ENCODE measurements at places on chromosomes 3 and 15.

GRCh38 chr3:134483195-134483900 is 2.4 kb downstream of the ANAPC13 start:
- DNase-seq: no peak

DNA sequence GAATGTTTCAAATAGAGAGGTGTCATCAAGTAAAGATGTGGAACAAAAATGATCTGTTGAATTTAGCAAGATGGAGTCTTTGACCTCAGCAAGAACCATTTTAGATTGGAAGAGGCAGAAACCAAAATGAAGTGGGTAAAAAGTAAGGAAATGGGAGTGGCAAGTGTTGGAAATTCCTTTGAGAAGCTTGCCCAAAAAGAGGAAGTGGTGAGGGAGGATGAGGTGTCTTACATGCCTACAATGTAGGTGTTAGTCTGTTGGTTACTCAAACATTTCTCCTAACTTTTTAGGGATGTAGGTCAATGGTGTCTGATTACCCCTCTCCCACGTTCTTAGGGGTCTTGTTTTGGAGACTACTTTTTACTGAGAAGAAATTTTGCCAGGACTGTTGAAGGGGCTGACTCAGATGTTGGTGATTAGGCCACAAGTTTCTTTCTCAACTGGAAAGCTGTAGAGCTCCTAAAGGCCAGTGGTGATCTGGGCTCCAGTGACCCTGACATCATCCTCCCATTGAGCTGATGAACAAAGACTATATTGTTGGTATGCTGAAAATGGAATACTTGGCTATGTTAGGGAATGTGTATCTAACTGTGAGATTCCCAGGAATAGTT is 5.1 kb downstream of the PPP2R3A start:
- DNase-seq: peak; percentile 91

DNA sequence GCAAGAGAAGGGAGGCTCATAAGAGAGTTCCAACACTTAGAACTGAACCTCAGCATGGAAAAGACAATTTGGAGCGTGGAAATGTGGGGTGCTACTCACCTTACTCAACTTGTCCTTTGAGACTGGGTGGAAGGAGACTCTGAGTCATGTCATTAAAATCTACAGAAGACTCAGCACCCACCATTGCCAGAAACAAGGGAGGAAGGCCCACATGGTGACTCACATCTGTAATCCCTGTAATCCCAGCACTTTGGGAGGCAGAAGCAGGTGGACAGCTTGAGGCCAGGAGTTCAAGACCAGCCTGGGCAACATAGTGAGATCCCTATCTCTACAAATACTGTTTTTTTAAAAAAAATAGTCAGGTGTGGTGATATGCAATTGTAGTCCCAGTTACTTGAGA is 161.9 kb upstream of the UBE3A start:
- no peak for DNase-seq

- DNase-seq: no peak
Observed at GRCh38 chr3:194203482-194204041, 67.6 kb downstream of the HES1 start.

DNA sequence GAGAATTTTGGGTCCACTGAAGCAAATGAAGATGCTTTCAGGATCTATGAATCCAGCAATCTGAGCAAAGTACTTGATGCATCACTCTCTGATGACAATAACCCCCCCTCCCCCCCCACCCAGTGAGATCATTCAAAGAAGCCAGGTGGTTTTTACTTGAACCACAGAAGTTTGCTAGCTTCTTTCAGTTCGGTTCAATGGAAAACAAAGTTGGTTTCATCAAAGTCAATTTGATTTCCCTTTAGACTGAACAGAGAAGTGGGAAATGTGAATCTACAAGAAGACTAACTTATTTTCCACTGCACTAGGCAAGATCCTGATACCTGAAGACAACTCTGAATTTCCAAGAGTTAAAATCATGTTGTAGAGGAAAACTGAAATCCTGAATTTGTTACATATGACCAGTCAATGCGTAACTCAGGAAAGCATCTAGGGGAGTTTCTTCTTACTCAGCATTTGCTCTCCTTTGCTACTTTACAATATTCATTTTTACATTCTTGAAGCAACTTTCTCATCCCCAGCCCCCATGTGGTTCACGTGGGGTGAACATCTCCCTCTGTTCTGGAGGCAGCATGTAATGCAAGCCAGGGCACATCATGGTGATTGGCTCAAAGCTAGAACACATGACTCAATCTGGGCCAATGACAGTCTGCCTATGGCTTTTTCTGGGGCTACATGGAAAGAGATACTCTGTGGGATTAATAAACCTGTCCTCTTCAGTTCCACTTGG is 572.6 kb downstream of the FOXP1 start:
- no peak for DNase-seq

DNA sequence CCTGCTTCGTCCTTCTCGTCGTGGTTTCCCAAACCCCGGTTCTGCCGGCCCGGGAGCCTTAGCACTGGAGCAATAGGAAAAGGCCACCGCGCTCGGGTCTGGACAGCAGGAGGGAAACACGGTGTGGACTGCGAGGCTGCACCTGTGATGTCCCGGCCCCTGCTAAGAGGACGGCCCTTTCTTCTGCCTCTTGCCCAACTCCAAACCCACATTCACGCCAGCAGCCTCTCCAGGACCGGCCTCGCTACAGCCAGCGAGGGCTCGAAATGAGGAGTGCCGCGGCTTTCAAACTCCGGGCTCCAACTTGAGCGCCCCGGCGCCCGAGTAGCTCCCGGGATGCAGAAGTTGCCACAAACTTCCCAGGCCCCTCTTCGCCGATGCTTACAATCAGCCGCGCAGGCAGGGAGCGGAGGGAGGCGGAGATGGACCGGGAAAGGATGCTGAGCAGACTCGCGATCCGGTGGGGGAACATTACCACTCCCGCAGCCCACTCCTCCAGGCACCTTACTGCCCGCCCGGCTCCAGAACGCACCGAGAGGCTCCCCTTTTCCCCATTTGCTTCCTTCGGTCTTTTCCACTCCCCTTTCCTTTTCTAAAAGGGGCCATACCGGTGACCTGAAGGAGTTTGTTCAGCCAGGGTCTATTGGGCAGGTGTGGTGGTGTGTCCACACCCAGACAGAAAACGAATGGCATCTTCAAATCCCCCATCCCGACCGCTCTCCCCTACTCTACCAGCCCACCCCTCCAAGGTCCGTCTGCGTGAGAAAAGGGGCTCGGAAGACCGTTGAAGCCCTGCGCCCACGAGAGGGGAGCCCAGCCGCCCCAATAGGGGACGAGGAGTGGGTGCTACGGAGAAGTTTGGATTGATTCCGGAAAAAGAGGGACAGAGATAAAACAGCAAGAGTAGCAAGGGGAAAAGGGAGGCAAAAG is 18.8 kb upstream of the SATB1 start:
- no peak for DNase-seq

DNA sequence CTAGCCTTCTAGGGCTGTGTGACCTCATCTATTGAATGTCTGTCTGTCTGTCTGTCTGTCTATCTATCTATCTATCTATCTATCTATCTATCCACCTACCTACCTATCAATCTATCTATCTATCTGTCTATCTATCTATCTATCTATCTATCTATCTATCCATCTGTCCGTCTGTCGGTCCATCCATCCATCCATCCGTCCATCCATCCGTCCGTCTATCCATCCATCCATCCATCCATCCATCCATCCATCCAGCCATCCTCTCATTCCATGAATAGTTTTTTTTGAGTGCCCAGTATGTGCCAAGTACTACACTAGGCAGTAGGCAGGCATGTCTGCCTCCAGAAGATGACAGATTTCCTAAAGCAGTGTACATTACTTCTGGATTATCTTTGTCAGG is 122.5 kb downstream of the FOXB1 start:
- DNase-seq: no peak

- no peak for DNase-seq
Observed at GRCh38 chr3:25448750-25449692, 21.0 kb downstream of the RARB start.

DNA sequence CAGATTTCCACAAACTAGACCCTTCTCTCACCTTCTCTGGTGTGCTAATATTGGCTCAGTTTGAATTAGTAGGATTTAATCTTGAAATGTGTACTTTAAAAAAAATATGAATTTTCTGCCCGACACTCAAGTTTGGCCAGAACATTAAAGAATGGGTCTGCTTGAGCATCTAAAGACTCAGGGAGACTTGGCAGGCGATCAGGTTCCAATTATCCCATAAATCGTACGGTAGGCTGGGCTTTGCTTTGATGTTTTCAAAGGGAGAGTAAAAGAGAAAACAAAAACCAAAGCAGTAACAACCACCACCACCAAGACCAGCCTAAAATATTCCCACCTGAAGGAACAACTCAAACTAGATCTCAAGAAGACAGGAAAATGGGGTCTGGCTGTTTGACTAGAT is 230.8 kb downstream of the EBLN2 start:
- DNase-seq: no peak

DNA sequence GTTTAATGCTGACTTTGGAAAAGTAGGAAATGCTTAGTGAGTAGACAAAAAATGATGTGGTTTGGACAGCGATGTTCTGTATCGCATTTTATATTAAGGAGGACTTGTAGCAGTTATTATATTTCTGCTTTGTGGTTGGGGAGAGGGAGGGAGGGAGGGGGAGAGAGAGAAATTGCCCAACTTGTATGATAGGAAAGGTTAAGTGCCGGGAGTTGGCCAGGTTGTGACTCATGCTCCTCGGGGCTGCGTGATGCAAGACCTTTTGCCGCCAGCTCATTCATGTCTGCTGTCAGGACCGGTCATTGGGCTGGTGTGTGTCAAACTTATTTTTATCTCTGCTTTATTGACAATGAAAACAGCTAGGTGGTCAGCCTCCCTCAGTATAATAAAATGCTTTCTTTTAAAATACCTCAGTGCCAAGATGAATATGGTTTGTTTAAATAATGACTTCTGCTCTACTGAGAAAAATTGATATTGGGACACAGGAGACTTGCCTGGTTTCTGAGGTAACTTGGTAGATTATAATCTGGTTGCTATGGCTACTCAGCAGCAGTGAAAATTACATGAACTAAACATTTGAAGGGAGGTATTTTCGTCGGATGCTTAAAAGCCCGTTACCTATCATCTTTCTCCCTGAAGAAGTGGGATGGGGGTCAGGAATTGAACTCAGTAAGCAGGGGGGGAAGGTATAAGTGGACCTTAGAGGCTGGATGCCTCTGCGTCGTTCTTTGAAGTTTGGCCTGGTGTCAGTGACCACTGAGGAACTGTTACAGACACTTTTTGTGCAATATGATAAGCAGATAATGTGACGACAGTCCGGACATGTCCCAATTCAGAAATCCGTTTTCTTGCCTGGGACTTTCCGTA is 90.7 kb downstream of the FNDC3B start:
- peak; percentile 86 for DNase-seq

DNA sequence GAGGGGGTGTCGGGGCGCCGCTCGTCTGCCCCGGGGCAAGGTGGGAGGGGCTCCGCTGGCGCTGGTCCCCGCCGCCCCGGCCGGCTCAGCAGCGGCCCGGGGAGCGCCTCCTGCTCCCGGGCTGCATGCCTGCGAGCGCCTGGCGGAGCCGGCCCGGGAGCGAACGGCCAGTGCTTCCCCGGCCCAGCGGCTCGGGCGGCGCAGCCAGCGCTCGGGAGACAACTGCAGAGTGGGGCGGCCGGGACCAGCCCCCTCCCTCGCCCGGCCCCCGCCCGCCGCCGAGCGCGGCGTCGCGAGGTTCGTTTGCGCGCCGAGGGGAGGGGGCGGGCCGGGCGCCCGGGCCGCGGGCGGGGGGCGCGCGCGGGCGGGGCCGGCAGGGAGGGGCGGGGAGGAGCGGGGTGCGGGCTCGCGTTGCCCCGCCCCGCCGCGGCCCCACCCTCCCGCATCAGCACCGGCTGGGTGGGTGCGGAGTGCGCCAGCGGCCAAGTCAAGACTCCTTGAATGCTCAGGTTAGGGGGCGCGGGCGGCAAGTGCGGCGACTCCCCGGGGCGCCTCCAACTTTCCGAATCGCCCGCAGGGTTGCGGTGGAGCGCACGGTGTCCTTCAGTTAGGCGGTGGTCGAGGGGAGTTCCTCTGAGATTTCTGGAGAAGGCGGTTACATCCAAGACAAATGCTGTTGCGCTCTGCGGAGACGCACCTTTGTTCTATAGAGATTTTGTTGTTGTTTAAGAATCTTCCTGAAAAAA is at the start of gene RGMA:
Gene RGMA, minus strand, starts transcription at position 231 of the 746 bp plus-strand sequence. CDS start 279 bp downstream, outside the sequence.
- DNase-seq: no peak

DNA sequence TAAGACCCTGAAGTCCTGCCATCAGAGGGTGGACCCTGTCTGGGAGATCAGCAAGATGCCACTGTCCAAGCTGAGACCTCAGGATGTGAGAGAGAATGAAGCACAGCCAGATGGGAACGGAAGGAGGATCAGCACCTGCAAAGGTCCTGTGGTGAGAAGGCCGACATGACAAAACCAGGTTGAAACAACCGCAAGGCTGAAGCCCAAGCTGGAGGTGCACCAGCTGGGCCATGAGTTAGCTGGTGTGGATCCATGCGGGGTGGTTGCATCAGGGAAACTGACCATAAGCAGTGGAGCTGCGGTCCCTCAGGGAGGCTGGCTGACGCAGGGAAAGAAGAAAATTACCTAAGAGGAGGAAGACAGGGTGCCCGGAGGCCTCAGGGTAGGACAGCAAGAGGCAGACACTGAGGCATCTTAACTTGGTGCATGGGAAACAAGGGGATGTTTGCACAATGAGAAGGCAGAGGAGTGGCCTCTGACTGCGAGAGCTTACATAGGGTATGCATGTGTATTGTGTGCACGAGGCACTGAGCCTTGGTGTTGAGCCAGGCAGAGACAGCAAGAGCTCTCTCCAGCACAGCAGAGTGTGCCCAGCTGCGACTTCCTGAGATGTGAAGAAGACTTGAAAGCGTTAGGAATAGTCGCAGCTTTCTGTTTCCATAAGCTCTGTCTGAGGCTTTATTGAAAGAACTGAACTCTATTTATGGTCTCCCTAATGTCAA is 497.7 kb downstream of the OCA2 start:
- DNase-seq: peak; percentile 9
